ENCODE measurements at places on chromosomes 1 and 21.

GRCh38 chr1:156684227-156684782 lies 7.1 kb upstream of the NES start:
- no peak for DNase-seq

DNA sequence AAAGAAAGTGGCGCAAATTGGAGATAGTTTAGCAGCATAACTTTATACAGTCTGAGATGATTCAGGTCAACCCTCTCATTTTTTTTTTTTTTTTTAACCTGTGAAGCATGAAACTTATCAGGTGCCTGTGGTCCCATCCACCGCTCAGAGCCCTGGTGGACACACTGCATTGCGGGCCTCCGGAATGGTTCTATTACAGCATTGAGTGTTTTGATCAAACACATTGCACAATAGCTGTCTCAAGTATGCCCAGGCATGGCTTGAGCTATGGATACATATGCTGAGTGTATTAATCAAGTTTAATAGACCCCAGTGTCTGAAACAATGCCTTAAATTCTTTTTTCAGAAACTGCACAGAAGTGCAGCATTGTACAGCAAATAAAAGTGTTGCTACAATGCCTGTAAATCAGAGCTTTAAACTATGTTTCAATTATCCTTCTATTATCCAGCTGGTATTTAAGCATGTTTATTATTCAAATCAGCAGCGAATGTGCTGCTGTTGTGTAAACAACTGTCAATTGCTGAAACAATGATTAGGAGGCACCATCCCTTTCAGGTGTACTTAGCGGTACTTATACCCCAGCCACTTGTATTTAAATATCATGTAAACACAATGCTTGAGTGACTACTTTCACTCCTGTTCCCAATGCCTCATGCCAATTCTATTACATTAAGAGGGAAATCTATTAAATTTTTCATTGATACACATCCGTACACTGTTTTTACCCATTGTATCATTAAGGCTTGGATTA lies 456.6 kb downstream of the RPS6KC1 start:
- DNase-seq = no peak

DNA sequence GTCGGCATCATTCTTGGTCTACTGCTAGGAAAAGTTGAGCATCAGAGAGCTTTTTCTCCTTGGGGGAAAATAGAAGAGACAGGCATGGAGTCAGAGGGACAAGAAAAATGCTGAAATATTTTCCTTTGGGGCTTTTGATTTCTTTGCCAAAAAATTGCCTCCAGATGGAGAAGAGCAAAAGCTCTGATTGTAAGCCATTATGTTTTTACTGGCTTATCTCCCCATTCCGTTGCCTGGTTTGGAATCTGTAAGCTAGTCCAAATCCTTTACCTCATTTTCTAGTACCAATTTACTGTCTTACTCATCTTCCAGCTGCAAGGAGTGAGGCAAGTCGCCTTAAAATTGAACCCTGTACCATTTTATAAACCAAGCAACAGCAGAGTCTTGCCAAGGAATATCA lies 23.3 kb upstream of the NBL1 start:
- DNase-seq = no peak

GRCh38 chr1:181347495-181348390 lies 135.6 kb upstream of the CACNA1E start:
- DNase-seq = no peak

DNA sequence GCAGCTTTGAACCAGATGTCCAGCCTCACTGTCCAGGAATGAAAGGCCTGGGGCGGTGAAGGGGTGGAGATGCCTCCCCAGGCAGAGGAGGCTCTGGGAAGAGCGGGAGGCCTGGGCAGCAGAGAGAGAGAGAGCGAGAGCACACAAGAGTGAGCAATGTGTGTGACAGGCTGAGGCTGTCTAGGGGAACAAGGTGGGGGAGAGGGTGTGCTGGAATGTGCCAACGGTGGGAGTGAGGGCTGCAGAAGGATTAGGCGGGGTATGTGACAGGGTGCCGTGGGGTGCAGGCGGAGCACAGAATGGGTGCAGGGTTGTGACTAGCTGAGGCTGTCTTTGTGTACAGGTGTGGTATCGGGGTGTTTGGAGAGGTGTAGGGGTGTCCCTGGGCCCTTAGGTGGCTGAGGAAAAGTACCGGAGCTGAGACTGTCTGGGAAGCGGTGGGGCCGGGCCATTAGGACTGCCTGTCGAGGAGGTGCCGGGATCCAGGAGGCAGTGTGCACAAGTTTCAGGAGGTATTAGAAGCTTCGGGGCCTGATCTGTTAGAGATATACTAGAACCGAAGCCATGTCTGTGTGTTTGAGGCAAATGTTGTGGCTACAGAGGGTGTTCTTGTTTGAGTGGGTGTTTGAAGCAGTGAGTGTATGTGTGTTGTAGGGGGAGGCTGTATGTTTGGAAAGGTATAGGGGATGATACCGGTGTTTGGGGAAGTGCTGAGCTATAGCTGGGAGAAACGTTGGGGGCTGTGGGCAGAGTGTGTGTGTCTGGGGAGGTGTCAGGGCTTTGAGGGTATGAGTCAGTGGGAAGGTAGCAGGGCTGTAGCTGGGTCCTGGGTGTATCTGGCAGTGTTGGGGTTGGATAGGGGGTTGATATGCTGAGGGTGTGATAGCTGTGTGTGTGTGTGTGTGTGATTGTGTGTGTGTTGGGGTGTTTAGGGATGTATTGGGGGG lies 9.1 kb downstream of the AHDC1 start:
- DNase-seq = no peak

- DNase-seq = no peak
These were observed at the start of gene NLRP3 for GRCh38 chr1:247415423-247416361. Gene NLRP3, plus strand, starts transcription at chr1:247416173. Its CDS starts 2,628 bp downstream, at chr1:247418801.

DNA sequence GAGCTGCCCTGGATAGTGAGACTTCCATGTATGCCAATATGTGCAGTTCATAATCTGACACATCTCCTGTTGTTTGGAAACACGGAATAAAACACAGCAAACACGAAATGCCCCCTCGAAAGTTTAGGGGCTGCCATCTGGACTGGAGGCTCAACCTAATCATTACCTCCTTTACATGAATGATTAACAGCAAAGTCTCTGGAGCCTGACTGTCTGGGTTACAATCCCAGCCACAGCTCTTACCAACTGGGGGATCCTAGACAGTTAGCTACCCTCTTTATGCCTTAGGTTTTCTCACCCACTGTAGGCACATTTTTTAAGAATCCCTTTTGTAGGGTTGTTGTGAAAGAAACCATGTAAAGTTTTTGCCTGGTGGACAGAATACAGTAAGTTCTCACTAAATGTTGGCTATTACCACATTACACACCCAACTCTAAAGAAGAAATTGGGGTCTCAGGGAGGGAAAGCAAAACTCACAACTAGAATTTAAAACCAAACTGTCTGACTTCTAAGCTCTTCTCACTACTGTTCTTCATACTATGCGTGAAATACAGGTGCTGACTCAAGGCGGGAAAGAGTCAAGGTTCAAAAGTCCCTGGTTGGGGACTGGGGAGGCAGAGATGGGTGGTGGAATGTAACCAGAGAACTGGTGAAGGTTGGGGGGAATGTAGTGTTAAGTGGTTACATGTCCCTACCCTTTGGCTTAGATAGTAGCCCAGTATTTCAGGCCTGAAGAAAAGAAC lies 24.2 kb downstream of the CYP4A22 start:
- DNase-seq = no peak
